Kidney glomerular epithelial cell (primary cell): ENCODE measurements at places on chromosomes 12 and 14.

DNA sequence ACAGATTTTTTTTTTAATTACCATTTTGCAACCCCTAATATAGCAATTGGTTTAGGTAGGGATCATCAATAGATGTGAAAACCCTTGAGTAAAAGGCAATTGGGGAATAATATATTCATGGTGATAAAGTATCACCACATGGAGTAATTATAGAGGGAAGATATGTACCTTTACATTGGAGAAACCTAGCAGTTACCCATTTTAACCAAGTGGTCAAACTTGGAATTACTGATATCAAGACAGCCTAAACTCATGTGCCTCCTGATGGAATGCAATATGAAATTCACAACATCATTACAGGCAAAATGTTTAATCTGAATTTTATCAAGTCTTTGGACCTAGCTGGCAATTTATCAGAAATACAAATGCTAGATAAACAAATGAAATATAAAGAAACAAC lies 6.7 kb upstream of the SLC10A1 start:
- DNase-seq = no peak

GRCh38 chr12:90024262-90024661 lies 315.6 kb upstream of the ATP2B1 start:
- DNase-seq = no peak

DNA sequence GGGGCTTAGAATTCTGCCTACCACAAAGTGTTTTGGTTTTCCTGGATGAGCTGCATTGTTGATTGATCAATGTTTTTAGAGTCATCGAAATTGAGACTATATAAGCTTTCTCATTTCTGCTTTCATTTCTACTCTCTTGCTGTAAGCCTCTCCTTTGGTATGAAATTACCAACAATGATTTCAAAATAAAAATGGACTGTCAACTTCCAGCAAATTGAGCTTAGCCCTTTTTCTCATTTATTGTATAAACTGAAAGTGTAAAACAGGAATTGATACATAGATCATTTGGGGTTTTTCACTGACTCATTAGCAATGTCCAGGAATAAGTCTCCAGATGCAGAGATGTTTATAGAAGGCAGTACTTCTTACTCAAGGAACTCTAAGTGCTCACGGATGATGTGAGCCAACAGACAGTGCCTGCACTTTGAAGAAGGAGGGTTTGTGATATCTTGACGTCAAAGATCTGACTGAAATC lies 20.0 kb upstream of the PCNX1 start:
- no peak for DNase-seq

DNA sequence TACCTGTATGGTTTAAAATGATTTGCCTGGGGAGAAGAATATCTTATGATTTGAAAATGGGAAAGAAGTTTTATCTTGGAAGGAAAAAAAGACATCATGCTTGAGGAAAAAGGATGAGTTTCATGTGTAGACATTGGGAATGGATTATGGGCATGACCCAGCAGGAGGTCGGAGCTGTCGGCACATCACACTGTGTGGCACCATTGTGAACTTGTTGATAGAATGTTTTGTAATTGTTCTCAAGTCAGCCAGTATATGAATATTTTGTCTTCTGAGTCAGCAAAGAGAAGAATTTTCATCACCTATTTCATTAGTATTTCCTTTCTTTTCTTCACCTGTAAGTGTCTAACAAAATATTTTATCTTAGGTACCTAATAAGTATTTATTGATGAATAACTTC lies 60.0 kb upstream of the HMGA2 start:
- no peak for DNase-seq

DNA sequence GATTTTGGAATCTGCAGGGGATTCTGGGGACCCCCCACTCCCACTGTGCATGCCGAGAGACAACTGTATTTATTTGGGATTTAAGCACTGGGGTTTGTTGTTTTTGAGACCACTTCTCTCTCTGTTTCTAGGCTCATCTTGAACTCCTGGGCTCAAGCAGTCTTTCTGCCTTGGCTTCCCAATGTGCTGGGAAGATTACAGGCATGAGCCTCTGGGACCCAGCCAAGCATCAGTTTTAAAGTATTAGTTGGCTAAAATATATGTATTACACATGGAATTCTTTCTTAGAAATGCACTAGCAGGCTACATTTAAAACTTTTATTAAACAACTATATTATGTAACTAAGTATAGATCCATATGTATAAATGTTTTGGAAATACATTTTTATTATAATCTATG lies 78.3 kb downstream of the AEBP2 start:
- no peak for DNase-seq

GRCh38 chr12:129378496-129378895 lies 525.2 kb downstream of the GLT1D1 start:
- DNase-seq = no peak

GRCh38 chr12:132395192-132395907 lies 66.0 kb upstream of the GALNT9 start:
- DNase-seq = no peak

DNA sequence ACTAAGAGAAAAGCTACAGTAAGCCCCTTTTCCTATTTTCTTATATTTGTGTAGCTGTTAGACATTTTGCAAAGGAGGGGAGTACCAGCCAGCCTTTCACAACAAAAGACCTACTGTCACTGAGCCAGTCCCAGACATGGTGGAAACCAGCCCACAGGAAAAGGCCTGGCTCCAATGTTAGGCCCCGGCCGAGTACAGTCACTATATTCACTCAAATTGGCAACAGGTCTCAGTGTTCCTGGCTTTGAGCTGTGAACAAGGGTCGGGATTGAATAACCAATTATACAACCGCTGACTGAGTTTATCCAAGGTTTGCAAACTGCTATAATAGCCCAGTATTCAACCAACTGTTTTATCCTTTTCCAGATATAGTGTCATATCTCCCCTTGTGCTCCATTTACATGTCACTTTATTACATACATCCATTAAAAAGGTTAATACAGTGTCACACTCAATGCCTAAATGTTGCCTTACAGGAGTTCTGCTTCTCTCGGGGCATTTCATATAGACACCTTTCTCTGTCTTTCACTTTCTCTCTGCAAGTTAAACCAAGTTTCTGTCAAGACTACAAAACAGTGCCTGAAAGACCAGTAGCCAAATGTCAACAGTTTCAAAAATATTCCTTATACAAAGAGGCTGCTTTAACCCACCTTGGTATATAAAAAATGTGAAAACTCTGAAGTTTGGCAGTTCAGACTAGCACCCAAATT lies 178.1 kb downstream of the SOX5 start:
- no peak for DNase-seq

DNA sequence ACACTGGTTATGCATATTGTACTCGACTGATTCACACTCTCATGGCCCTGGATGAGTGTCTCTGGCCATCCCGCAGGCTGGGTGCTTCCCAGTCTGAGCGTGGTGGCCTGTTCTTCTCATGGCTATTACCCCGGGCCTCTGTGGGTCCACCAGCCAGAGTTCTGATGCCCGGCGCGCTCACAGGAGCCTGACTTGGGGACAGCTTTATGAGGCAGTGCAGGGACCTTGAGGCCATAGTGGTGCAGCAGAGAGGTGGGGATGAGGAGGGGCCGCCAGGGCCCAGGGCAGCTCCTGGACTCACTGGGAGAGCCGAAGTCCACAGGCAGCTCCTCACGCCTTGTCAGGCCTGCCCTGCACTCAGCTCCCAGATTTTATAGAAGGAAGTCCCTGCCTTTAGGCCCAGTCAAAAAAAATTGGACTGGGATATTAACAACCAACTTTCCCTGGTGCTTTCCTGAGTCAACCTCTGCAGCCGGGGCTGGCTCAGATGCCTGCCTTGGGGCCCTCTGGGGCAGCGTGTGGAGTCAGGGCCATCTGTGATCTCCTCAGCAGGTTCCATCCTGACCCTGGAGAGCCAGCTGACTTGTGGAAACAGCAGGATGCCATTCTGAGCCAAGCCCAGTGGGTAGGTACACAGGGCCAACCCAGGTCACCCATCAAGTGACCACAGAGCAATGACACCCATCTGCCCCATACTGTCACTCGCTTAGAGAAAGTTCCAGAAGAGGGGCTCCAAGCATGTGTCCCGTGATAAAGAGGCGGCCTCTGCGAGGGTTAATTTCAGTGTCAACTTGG lies 89.4 kb upstream of the DIO3 start:
- no peak for DNase-seq

- DNase-seq = peak; percentile 20
Measured at GRCh38 chr12:9064815-9065606, 50.7 kb downstream of the A2M start.

- no peak for DNase-seq
Measured at GRCh38 chr14:21098076-21098891, at the start of gene ZNF219. TSS of gene ZNF219 (minus strand) at chr14:21098655. CDS start at chr14:21093591, 5,064 bp downstream.

- DNase-seq = no peak
Measured at GRCh38 chr12:2691345-2692071, 103.3 kb upstream of the FKBP4 start.

GRCh38 chr14:23041729-23042128 lies 283 bp upstream of the PSMB11 start:
- no peak for DNase-seq

DNA sequence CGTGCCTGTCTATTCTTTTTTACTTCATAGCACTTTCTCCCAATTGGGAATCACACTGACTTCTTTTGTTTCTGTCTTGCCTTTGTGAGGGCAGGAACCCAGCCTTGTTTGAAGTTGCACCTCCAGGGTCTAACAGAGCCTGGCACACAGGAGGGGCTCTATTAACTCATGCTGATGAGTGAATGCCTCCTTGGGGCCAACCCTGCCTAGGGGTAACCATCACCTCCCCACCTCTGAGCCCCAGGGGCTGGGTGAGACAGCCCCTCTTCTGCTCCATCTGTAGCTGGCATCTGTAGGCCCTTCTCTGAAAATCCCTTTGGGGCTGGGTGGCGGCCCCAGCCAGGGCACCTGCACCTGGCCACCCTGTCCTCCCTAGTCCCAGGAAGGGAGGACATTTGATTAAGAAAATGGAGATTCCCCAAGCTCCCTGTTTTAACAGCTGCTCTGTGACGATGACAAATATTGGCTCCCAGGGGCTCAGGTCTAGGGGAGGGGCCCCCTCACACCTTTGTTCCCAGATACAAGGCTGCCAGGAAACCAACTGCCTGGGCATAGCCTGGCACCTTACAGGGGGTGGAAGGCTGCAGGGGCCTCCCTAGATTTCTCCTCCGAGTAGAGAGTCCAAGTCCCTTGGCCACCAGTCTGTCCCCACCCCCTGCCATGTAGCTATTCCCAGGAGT lies 11.8 kb downstream of the TAMALIN start:
- DNase-seq = no peak

DNA sequence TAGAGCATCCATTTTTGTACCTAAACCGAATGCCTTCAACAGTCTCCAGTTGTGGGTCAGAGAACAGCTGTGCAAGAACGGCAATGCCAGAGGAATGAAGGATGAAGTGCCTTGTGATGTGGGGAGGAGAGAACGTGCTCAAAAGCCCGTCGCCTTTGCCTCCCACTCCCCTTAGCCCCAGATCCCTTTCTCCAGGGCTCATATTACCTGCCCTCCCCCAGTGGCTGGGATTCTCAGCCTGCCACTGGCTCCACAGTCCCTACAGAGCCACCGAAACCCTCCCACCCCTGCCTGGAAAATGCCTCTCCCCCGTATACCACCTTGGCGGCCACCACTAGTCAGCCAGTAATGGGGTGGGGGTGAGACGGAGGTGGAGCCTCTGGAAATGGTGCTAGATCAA lies 158.5 kb downstream of the ZFP36L1 start:
- no peak for DNase-seq

DNA sequence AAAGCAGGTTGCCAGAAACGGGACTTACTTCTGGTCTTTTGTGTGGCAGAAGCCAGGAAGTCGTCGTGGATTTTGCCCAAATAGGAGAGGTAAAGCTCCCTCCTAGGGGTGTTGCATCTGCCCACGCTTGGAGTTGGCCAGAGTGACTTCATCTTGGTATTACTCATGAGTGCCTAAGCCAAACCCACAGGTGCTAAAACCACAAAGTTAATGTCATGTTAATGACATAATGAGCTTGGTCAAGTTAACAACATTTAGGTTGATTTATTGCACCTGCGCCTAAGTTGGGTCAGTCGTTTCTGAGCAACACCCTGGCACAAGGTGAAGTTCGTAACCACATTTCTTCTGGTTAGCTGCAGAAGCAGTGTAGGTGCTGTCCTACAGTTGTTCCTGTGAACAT lies 225.2 kb downstream of the FUT8 start:
- DNase-seq = peak; percentile 7

GRCh38 chr12:97375310-97375709 lies 87.3 kb upstream of the RMST start:
- no peak for DNase-seq

GRCh38 chr12:68406134-68406576 lies 74.0 kb upstream of the MDM1 start:
- peak; percentile 8 for DNase-seq

DNA sequence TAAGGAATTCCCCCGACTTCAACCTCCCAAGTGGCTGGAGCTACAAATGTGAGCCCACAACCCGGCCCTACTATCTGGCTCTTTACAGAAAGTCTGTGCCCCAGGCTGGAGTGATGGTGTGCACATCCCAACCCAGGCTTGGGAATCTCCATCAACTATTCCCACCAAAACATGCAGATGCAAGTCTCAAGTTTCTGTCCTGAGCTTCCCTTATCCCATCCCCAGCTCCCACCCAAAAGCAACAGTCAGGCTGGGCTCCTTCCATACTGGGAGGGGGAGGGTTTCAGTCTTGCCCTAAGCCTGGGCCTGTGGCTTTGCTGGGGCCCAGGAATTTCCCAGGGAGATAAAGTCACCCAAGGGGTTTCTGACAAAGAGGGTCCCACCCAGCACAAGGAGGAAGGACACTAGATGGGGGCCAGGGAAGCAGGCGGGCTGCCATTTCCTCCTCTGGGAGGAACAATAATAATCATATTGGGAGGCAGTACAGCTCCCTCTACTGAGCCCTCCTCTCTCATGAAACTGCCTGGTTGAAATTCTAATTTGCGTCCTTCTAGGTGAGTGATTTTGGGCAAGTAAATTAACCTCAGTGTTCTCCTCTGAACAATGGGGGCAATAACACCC lies 8.0 kb downstream of the SLC8B1 start:
- no peak for DNase-seq

GRCh38 chr14:92783813-92784431 lies 10.2 kb upstream of the GOLGA5 start:
- peak; percentile 54 for DNase-seq

DNA sequence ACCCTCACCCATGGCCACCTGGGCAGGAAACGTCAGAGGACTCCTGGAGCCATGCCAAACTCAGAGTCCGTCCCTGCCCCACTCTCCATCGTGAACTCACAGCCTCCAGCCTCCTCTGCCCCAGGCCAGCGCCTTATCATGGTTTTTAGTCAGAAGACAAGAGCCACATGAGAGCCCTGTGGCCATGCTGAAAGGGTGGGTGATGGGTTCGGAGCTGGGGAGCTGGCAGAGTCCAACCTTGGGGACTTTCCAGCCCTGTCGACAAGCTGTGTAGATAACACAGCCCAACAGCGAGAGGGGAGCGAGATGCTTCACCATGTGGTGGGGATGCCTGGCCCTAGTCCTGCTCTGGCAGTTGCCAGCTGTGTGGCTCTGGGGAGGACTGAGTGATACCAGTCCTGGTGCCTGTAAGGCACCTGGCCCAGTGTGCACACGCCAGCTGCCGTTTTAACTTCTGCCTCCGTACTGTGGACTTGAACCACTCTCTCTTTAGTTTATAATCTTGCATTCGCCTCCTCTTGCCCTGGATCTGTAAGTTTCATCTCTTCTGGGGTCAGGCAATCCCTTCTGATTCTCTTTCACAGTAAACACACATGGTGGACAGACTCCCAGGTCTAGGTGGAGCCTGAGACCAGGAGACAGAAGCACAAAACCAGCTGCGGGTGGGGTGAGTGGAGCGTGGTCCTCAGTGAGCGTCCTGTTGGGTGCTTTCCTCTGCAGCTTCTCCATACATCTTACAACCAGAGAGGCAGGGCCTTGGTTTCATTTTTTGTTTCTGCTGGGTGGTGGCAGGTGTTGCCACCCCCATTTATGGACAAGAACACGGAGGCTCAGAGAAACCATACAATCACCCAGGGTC lies 55.3 kb downstream of the RIN3 start:
- DNase-seq = no peak

- DNase-seq = no peak
Measured at GRCh38 chr12:24109381-24110039, 160.0 kb upstream of the SOX5 start.
